ENCODE measurements at places on chromosomes 12 and 14. TPM values are rescaled to one million over a fixed set of nuclear protein-coding genes. Genes with fewer than 3 reads are reported as not detected.

- no peaks in the 10 kb centered on the region for H3K27me3 ChIP-seq
- no peak for DNase-seq
- H3K4me3 ChIP-seq = no peak overlapping the region
- no peaks in the 10 kb centered on the region for H3K4me1 ChIP-seq
- H3K27ac ChIP-seq = no peak overlapping the region
Observed at GRCh38 chr14:27181333-27181732, 583.5 kb upstream of the NOVA1 start.

DNA sequence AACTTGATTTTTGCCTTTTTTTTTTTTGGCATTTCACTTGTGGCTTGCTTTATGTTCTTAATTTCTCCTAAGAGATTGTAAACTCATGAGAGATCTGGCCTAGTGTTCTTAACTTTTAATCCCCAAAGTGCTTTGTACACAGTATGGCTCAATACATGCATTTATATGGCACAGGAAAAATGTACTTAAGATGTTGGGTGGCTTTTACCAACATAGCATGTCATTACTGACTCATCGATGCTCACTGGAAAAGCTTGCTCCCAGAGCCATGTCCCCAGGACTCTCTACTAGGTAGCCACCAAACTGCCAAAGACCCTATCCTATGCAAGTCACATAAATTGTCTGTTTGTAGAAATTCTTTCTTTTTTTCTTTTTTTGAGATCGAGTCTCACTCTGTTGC lies 13.1 kb upstream of the SMCO3 start:
- no peaks in the 10 kb centered on the region for H3K27me3 ChIP-seq
- H3K36me3 ChIP-seq = no peaks in the 10 kb centered on the region
- H3K4me1 ChIP-seq = no peaks in the 10 kb centered on the region
- no peak overlapping the region for H3K27ac ChIP-seq

DNA sequence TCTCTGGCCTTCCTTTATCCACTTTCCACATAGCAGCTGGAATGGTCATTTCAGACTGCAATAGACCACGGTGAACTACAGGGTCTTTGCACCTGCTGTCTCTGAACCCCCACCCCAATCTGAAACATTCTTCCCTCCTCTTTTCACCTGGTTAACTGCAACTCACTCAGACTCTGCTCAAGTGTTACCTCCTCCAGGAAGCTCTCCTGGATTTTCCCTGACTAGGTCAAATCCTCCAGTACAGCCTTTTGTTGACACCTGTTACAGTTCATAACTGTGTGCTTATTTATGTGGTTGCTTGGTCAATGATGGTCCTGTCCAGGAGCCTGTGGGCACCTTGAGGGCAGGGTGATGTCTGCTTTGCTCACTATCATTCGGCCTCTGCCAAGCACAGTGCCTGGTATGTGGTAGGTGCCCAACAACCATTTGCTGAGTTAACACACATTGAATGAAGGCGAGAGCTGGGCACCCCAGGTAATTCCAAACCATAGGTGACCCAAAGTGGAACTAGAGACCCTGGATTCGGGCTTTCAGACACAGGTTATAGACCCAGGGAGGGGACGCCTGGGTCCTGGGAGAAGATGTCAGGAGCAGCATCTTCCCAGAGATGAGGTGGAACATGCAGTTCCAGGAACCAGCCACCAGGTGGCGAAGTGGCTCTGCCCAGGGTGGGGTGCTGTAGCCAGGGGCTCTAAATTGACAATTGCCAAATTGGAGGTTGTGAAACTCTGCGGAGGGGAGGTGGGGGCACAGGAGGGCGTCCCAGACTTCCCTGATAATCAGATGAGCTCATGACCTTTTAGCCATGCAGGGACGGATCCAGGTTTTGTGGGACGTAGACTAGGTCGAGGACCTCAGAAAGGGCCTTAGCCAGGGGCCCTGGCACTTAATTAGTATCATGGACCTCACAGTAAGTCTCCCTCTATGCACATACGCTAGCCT lies 28.1 kb downstream of the TRPV4 start:
- no peaks in the 10 kb centered on the region for H3K4me1 ChIP-seq
- H3K27me3 ChIP-seq = no peaks in the 10 kb centered on the region
- DNase-seq = no peak

- H3K4me1 ChIP-seq = no peaks in the 10 kb centered on the region
- DNase-seq = no peak
- H3K4me3 ChIP-seq = no peak overlapping the region
- H3K27ac ChIP-seq = no peak overlapping the region
- H3K36me3 ChIP-seq = no peaks in the 10 kb centered on the region
Observed at GRCh38 chr12:27478949-27479348, 32.4 kb downstream of the SMCO2 start.

STXBP6 gene
- total RNA-seq = 21.1 TPM

KRT71 gene
- total RNA-seq = not detected

DNA sequence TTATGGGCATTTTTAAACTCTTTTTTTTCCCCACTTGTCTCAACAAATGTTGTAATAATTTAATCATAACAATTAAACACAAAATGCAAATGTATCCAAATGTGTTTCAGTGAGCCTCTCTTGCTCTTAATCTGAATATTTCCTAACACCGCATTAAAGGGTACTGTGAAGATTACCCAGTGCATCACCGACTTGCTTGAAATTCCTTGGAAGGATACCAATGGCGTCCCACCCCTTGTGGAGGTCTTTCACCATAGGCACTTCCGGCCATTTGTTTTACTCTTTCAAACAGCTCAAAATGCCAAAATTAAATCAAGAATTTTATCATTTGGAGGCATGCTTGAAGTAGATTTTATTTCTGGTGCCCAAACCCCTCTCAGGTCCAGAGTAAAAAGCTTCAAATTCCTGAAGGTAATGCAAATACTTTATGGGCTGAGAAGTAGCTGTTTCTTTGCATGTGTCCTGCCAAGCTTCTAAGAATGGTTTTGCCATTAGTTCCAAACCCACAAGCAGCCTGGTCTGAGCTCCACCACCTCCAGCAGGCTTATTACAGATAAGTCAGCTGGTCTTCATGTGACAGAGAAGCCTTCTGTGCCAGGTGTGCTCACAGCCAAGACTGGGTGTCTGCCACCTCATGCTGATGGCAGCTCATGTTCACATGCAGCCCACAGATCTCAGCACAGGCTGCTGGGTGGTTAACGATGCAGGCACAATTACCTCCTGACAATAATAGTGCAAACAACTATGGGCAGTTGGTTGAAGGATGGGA lies 16.4 kb upstream of the NUDT4 start:
- no peaks in the 10 kb centered on the region for H3K4me1 ChIP-seq
- no peaks in the 10 kb centered on the region for H3K27me3 ChIP-seq
- H3K4me3 ChIP-seq = no peak overlapping the region
- peak; percentile 24 for DNase-seq
- H3K36me3 ChIP-seq = no peaks in the 10 kb centered on the region
- H3K27ac ChIP-seq = no peak overlapping the region

DNA sequence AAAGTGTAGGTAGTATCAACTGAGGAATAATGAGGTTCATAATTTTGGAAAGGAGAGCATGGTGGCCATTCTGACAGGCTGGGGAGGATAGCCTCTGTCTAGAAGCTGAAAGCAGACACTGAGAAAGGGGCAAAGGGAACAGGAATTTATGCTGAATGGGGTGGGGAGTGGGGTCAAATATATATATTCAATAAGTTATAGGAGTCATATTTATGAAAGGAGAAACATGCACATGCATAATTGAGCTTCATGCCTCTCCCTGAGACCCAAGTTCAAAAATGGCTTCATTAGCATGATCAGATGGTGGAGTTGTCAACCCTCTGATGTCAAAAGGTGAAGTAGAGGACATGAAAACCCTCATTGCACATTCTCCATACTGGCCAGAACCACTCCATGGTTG lies 33.9 kb upstream of the ARID2 start:
- H3K27me3 ChIP-seq = no peaks in the 10 kb centered on the region
- DNase-seq = no peak
- H3K27ac ChIP-seq = no peak overlapping the region
- no peaks in the 10 kb centered on the region for H3K36me3 ChIP-seq

GRCh38 chr12:120662879-120663278 lies 22.5 kb downstream of the CABP1 start:
- no peak overlapping the region for H3K4me3 ChIP-seq
- no peaks in the 10 kb centered on the region for H3K27me3 ChIP-seq

- DNase-seq = no peak
- H3K27ac ChIP-seq = no peak overlapping the region
- no peak overlapping the region for H3K4me3 ChIP-seq
- H3K4me1 ChIP-seq = no peaks in the 10 kb centered on the region
- H3K27me3 ChIP-seq = no peaks in the 10 kb centered on the region
- no peaks in the 10 kb centered on the region for H3K36me3 ChIP-seq
Observed at GRCh38 chr14:94363151-94363624, 25.2 kb downstream of the SERPINA1 start.

DNA sequence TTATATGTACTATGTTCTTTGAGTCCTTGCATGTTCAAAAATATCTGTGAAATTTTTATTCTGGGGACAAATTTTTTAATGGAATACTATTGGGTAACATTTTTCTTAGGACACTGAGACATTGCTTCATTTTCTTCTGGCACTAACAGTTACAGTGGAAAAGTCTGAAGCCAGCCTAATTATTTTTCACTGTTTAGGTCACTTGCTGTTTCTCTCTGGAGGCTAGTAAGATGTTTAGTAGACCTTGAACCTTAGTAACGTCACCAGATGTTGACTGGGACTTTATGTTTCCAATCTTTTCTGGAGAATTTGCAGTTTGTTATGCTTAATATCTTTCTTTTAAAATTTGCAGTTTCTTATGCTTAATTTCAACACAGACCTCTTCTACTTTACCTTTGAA lies 12.3 kb upstream of the EPYC start:
- H3K27ac ChIP-seq = no peak overlapping the region
- H3K36me3 ChIP-seq = no peaks in the 10 kb centered on the region
- no peaks in the 10 kb centered on the region for H3K4me1 ChIP-seq

KRT73 gene
- not detected for total RNA-seq

RNASE1 gene
- 842 TPM for total RNA-seq

GRCh38 chr12:19387161-19387560 lies 52.1 kb upstream of the AEBP2 start:
- DNase-seq = no peak
- H3K4me3 ChIP-seq = no peak overlapping the region
- H3K36me3 ChIP-seq = no peaks in the 10 kb centered on the region
- H3K27ac ChIP-seq = no peak overlapping the region

DNA sequence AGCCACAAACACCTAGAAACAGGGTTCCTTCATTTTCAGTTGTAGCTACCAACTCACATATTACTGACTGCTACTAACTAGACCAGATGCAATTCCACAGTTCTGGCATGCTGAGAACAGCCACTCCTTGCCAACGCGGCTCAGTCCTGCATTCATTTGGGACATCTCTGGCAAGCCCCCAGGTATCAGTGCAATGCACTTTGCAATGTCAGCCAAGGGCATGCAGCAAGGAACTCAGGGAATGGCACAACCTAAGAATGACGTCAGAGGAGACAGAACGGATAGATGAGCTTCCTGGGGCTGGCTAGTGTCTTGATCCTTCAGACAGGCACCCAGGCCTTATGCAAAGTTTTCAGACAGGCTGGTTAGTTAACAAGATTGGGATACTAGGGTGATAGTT lies 29.6 kb downstream of the MAP3K9 start:
- H3K27ac ChIP-seq = no peak overlapping the region
- H3K27me3 ChIP-seq = no peaks in the 10 kb centered on the region
- H3K4me3 ChIP-seq = no peak overlapping the region

- H3K36me3 ChIP-seq = no peaks in the 10 kb centered on the region
- no peak overlapping the region for H3K4me3 ChIP-seq
- DNase-seq = no peak
- no peaks in the 10 kb centered on the region for H3K27me3 ChIP-seq
Observed at GRCh38 chr12:113796852-113797534, 169.1 kb downstream of the RBM19 start.

- H3K4me1 ChIP-seq = no peaks in the 10 kb centered on the region
- H3K4me3 ChIP-seq = no peak overlapping the region
- H3K36me3 ChIP-seq = no peaks in the 10 kb centered on the region
- DNase-seq = no peak
- H3K27ac ChIP-seq = no peak overlapping the region
Observed at GRCh38 chr14:90731487-90731886, 84.7 kb downstream of the TTC7B start.

GRCh38 chr12:46507766-46508165 lies 135.2 kb upstream of the SLC38A2 start:
- H3K4me1 ChIP-seq = no peaks in the 10 kb centered on the region
- no peak for DNase-seq

DNA sequence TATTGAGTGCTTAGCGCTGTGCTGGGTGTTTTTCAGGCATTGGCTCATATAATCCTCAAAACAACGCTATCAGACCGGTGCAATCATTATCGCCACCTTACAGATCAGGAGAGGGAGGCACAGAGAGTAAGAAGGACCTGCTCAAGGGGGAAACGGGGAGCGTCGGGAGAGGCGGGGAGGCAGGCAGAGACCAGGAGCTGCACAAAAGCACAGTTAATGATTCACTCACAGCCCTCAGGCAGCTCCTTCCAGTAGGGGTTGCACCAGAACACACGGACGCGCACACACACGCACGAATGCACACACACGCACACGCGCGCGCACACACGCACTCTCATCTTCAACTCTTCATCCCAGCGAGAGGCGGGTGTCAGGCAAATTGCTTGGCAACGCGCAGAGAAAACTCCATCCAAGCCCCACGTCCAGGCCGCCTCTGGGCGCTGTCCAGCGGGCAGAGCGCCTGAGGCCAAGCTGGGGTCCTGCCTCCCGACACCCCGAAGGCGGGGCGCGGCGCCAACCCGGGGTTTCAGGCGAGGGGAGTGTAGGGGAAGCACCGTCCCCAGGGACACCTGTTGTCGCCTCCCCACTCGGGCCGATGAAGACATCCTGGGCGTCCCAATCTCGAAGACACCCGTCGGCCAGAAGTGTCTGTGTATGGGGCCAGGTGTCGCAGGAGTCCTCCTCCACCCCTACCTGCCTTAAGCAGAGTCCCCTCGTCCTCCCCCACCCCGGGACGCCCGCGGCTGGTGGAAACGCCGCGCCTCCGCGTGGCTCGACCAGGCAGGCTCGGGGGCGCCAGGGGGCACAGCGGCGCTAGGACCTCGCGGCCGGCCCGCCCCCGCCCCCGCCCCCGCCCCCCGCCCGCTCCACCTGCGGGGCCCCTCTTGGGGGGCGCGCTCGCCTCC lies 35.5 kb upstream of the STON2 start:
- DNase-seq = peak; percentile 38
- H3K27ac ChIP-seq = peak overlapping the region; percentile 84
- peak overlapping the region; percentile 60 for H3K4me3 ChIP-seq
- peaks cover 10% of the 10 kb centered on the region for H3K27me3 ChIP-seq
- H3K4me1 ChIP-seq = peaks cover 19% of the 10 kb centered on the region
